ENCODE measurements at places on chromosomes 12 and 14. TPM values are rescaled to one million over a fixed set of nuclear protein-coding genes. Genes with fewer than 3 reads are reported as not detected.

ABCC9 gene
- not detected for total RNA-seq

GRCh38 chr12:53870117-53870516, 68.5 kb upstream of the HOXC13 start:
- no peak for DNase-seq

DNA sequence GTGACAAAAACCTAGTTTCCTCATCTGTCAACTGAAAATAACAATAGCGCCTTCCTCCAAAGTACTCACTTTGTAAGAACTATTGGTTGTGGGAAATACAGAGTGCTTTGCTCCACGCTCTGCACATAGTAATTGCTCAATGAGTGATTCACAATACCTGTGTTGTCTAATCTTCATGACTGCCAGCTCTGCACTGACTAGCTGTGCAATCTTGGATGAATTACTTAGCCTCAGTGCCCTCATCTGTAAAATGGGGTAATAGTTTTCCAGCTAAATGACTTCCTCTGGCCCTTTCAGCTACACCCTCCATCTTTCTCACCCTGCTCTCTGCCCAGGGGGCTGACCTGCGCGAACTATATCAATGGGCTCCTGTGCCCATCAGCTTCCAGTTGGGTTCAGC, 42.8 kb downstream of the RNFT2 start:
- DNase-seq, result no peak

DNA sequence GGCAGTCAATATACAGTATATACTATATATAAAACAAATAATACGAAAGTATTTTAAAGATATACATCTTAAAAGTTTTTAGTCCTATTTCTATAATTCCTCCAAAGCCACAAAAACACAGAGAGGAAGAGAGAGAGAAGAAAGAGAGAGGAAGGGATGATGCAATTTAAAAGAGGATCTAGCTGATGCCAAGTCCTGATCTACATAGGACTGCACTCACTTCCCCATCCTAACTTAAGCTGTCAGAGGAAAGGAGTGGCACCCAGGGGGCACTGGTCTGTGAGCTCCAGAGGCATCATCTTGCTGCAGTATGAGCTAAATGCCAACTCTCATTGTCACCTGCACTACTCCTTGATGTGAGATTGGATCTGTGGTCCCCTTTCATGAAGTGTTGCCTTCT, 95.8 kb downstream of the C12orf42 start:
- no peak for DNase-seq

GRCh38 chr14:80658155-80658554, 283.4 kb downstream of the CEP128 start:
- DNase-seq, result no peak

- DNase-seq, result no peak
Observed at GRCh38 chr14:45686771-45687170, 433.8 kb upstream of the MIS18BP1 start.

DNA sequence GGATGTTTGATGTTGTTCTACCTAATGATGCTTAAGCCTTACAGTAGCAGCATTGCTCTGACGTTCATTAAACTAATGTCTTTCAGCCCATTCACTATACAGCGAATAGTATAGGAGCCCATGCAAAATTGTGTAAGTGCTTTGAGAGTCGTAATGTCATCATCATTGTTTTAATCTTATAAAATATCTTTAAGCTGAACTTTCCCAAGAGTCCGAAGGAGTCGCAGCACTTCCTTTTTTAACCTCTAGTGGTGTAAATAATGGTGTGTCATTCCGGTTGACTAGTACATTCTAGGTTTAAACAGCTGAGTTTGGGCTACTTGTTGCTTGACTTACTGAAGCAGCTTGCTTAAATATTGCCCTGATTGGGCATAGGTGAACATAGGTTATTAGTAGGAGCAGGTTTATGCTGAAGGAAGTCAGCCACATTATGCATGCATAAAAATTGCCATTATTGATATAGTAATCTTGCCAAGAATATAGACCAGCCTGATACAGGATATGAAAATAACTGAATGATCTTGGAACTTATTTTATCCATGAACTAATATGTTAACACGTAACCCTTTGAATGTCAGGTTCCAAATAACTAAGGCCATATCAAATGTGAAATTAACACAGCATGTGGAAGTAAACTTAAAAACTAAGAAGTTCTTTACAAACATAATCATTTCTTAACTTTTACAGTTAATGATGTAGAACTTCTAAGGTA, 2.6 kb downstream of the WNK1 start:
- DNase-seq, result peak; percentile 15

Data from activated naive CD4-positive, alpha-beta T cell treated with anti-CD3 and anti-CD28 coated beads, Interleukin-2, amount 50 U/mL, for 72 hours (primary cell).